ENCODE measurements at places on chromosomes 1 and 21.

- DNase-seq: no peak
These were observed 14.0 kb upstream of the RC3H1 start for GRCh38 chr1:174036204-174036603.

DNA sequence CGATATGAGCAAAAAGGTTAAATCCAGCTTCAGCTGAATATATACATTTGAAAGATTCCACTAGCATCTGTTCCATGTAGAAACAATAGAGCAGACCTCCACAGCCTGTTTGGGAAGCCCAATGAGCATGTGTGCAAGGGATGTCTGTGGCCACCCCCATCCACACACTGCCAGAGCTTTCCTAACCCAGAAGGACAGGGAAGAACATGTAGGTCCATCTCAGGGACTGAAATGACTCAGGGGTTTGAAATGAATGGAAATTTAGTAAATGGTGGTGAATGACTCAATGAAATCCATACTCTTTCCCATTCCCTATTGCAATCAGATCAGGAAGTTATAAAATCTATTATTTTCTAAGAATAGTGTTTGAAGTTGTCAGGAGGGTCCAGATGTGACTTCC lies 397.2 kb downstream of the DUSP10 start:
- DNase-seq: no peak

GRCh38 chr1:14724246-14724645 lies 125.8 kb downstream of the KAZN start:
- no peak for DNase-seq

DNA sequence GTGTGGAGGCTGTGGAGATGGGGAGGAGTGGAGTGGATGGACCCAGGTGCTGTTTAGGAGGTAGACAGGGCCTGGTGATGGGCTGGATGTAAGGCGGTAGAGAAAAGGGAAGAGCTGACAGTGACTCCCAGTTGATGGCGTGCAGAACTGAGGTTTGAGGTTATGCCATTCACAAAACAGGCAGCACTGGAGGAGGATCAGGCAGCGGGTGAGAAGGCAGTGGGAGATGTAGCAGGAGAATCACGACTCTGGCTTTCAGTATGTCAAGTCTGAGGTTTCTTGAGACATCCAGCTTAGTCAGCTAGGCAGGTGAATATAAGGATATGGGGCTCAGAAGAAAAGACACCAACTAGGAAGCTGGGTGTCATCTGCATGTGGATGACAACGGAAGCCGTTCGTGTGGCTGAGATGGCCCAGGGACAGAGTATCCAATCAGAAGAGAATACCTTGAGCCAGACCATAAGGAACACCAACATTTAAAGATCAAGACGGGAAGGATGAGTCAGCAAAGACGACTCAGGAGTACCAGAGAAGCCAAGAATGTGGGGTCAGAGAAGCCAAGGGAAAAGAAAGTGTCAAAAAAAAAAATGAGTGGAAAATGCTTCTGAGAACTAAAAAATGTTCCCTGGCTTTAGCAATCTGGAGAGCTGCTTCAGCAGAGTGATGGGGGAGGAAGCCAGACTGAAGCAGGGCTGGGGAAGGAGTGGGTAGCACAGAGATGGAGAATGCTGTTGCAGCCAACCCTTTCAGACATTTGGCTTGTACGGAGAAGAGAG lies 15.2 kb downstream of the LRRN2 start:
- DNase-seq: no peak

GRCh38 chr21:45973475-45974072 lies 8.0 kb upstream of the COL6A1 start:
- DNase-seq: peak; percentile 44

DNA sequence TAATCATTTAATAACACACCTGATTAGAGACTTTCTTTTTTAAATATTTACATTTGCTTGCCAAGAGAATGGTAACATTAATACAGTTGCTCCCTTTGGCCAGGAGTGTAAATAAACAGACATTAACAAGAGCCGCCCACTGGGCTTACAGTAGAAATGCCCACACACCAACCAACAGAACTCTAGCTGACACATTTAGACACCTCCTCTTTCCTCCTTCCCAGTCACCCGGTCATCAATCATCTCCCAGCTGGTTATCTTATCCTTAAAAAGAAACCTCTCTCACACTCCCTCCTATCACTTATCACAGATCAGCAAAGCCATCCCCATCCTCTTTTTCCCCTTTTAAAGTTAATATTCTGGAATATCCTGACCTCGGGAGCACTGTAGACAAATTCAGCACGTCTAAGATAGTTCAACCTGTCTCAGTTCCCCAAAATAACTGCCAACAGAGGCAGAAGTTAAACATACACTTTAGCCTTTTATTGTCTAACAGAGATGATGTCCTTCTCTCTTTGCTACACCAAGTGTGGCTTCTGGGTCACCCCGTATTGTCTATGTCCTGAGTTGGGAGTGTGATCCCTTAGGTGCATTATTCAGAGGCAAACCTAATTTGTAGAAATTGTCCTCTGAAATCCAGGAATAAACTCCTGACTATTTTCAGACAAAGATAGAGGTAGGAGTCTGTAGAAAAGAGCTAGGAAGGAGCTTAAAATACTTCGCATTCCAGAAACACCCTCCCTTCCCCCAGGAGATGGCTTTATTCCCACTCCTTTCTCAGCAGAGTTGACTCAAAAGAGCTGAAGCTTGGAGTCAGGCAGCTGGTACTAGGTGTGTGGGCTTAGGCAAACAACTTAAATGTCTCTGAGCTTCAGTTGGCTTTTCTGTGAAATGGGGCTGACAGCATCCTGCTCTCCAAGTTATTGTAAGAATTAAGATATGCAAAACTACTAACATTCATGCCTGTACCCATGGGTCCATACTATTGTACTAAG lies 8.8 kb downstream of the MYCL start:
- no peak for DNase-seq

- no peak for DNase-seq
These were observed 74.0 kb downstream of the TENT5C start for GRCh38 chr1:117679868-117680267.

- no peak for DNase-seq
These were observed 56.5 kb upstream of the MTF2 start for GRCh38 chr1:93022580-93022979.

DNA sequence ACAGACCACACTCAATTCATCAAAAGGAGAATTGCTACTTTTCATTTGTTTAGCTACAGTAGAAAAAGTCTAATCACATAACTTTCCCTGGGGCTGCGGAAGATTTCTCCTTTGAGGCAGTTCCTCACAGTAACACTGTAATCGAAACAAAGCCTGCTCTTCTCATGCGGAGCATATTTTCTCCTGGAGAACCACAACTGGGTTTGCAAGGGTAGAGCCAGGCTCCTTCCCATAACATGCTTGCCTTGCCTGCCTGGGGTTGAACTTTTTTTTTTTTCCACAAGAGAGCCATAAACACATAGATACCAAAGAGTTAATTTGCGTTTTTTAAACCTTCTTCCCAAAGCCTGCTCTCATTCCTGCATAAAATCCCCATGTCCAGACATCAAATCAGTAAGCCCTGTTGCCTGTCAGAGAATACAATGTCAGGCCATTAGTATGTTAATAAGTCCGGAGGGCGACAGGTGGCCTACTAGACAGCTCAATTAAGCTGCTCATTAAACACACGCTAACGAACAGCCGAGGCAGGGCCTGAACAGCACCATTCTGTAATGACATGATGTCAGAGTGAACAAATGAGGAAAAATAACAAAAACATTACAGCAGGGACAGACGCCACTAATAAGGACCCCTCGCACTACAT lies 107.1 kb upstream of the OLIG2 start:
- no peak for DNase-seq

- no peak for DNase-seq
These were observed 3.6 kb upstream of the SYT6 start for GRCh38 chr1:114157275-114157660.

DNA sequence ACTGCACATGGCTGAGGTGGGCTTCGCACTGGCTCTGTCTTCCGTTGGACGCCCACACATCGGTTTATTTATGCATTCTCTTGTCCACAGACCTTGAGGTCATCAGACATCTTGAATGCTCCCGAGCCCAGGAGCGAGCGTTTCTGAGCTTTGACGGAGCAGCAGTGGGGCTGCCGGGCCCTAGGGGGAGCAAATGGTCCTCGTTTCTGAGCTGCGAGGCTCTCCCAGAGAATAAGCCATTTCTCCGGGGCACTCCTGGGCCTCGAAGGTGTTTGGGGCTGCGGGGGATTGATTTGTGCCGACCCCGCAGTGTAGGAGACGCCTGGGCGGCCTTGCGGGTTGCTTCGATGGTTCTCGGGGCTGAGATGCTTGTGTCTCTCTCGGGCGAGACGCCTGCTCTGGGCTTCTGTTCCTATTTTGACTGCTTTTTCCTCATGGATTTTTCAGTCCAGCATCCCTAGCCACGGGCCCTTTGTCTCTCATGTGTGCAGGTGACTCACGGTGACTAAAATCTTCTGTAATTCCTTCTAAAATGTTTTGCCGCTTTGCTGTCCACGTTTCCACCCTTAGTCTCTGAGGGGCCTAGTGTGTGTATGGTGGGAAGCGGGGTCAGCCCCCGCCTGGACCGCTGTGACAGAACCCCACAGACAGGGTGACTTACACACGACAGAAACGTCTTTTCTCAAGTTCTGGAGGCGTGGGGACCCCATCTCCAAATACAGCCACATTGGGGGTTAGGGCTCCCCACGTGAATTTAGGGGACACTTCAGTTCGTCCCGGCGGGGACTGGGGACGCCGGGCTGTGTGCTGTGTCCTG lies 62.1 kb downstream of the FAAP20 start:
- no peak for DNase-seq

GRCh38 chr1:111615870-111616715 lies 3.5 kb upstream of the RAP1A start:
- DNase-seq: no peak

DNA sequence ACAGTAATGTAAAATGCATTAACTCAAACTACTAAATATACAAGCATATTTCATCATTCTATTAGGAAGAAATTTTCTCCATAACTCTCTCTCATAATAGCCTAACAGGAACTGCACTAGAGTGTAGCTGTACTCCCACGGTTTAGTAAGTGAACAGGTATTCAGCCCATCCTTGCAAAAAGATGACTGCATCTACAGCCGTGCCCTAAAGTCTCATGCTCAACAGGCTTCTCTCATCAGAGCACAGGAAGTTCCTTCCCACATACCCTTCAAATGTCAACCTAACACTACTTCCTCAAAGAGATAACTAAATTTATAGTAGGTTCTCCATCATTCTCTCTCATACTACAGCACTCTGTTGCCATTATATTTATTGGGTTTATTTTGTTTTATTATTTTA lies 251.6 kb downstream of the AKT3 start:
- DNase-seq: no peak

- no peak for DNase-seq
These were observed 299.3 kb upstream of the VAMP3 start for GRCh38 chr1:7471836-7472235.

DNA sequence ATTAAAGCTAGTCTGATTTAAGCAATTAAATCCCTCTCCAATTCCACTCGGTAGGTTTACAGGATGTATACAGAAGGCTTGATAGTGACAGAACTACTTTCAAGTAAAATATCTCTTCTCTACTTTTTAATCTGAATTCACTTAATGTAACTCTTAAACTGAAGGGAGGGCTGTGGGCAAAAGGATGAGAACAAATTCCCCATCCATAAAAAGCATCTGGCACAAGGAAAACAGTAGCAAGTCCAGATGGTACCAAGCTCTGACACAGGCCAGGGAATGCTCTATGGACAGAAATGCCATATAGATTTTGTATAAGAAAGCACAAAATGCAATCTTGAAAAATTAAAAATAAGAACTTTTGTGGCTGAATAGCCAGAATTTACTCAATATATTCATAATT lies 53.1 kb upstream of the USH2A start:
- no peak for DNase-seq

DNA sequence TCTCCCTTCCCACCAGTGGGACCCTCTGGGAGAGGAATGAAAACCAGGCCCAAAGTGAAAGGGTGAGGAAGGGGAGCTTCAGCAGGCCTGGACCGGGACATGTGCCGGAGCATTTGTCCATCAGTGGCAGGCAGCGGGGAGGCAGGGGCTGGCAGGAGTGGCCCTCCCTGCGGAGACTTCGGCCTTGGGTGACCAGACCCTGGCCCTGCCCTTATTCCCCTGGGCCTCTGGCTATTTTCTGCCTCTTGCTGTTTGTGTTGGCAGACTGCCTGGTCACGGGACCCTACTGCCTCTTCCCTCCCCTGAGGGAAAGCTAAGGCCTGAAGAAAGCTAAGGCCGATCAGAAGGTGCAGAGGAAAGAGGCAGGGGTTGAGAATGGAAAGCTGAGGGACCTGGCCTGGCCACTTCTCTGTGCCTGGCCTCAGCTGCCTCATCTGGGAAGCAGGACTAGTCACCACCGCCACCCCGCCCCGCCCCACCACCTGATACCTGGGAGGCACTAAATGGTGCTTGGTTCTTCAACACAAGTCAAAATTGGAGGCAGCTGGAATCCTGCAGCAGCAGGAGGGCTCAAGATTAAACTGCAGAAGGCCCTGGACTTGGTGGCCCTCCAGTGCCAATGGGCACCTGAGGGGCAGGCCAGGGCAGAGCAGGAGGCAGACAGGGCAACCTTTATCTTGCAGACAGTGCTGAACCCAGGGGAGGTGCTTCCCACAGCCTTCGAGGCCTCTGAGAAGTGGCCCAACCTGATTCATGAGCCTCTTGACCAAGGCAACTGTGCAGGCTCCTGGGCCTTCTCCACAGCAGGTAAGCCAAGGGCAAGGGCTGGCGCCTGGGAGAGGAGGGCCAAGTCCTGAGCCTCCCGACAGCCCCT lies 7.9 kb downstream of the TINAGL1 start:
- DNase-seq: no peak

DNA sequence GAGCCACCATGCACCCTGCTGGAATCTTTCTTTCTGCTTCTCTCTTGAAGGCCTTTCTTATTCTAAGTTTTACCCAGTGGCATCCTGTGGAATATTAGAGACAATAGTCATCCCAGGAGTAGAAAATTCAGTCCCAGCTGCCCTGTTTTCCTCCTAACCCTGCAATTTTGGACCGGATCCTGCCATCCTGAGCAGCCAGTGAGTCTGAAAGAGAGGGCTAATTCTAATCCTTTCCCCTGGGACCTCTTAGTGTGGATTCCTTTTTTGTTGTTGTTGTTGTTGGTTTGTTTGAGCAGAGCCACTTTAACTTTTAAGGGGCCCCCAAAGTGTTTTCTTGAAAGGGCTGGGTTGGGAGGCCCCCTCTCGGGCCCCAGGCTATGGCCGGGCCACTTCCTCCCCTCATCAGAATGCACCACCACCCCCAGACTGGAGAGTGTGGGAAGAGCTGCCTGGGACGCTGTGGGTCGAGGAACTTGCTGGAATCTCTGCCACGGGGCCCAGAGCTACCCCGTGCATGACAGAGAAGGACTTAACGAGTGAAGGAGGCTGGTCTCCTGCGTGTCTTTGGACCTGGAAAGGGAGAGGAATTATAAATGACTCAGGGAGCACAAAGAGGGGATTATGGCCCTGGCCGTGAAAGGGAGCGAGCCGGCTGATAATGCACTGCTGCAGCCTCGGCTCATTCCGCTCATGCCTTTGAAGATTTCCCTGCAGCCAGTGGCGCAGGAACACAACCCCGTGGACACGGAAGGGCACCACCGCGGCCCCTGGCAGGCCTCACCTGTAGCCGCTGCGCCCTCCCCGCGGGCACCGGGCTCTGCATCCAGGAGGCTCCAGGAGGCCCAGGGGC lies 81.0 kb upstream of the AKT3 start:
- no peak for DNase-seq

GRCh38 chr1:1997576-1997975 lies 6.0 kb downstream of the CFAP74 start:
- DNase-seq: no peak

- DNase-seq: no peak
These were observed 78.6 kb downstream of the IVNS1ABP start for GRCh38 chr1:185238447-185238846.

GRCh38 chr1:48939828-48940227 lies 163.1 kb upstream of the BEND5 start:
- no peak for DNase-seq

- DNase-seq: no peak
These were observed 1456.1 kb downstream of the BRINP3 start for GRCh38 chr1:189021577-189021976.

- no peak for DNase-seq
These were observed 830 bp downstream of the INPP5B start for GRCh38 chr1:37945743-37946702.

Measured in stimulated activated CD8-positive, alpha-beta memory T cell treated with anti-CD3 and anti-CD28 coated beads, Interleukin-15, amount 100 ng/mL, for 24 hours (primary cell).